Astrocyte (in vitro differentiated cells and primary cell): ENCODE measurements at places on chromosomes 4 and X.

GRCh38 chr4:24197955-24198354 lies 308.1 kb upstream of the PPARGC1A start:
- H3K4me1 ChIP-seq = no peaks in the 10 kb centered on the region
- no peaks in the 10 kb centered on the region for H3K27me3 ChIP-seq
- no peak for DNase-seq
- no peaks in the 10 kb centered on the region for H3K36me3 ChIP-seq
- no peak overlapping the region for H3K4me3 ChIP-seq
- no peak overlapping the region for H3K27ac ChIP-seq

- H3K4me3 ChIP-seq = no peak overlapping the region
- H3K27me3 ChIP-seq = no peaks in the 10 kb centered on the region
- peaks cover 1% of the 10 kb centered on the region for H3K4me1 ChIP-seq
- H3K36me3 ChIP-seq = no peaks in the 10 kb centered on the region
Measured at GRCh38 chr4:166282081-166282770, 409.2 kb downstream of the TLL1 start.

GRCh38 chr4:86294883-86295282 lies 65.0 kb downstream of the MAPK10 start:
- H3K36me3 ChIP-seq = no peaks in the 10 kb centered on the region
- no peaks in the 10 kb centered on the region for H3K27me3 ChIP-seq
- no peaks in the 10 kb centered on the region for H3K4me1 ChIP-seq
- no peak overlapping the region for H3K27ac ChIP-seq
- DNase-seq = no peak
- no peak overlapping the region for H3K4me3 ChIP-seq

GRCh38 chr4:23734000-23734399 lies 155.8 kb downstream of the PPARGC1A start:
- H3K27ac ChIP-seq = no peak overlapping the region
- H3K36me3 ChIP-seq = no peaks in the 10 kb centered on the region
- H3K27me3 ChIP-seq = no peaks in the 10 kb centered on the region

- no peak overlapping the region for H3K4me3 ChIP-seq
- no peaks in the 10 kb centered on the region for H3K27me3 ChIP-seq
- DNase-seq = no peak
- H3K27ac ChIP-seq = no peak overlapping the region
- H3K4me1 ChIP-seq = no peaks in the 10 kb centered on the region
Measured at GRCh38 chrX:66200050-66200664, 36.1 kb downstream of the HEPH start.

DNA sequence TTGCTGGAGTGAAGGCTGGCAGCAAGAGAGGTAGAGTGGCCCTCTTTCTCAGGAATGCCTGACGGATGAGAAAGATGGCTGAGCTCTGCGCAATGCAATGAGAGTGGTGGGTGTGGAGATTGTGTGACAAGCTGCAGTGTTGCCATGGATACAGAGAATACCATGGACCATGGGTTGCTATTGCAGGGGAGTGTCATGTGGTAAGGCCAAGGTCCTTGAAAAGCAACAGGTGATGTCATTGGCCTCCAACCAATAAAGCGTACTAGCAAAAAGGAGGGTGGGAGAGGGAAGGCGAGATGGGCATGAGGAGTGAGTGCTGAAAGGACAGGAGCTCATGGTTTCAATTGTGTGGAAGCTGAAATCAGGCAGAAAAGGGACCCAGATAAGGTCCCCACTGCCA lies 1.8 kb downstream of the PNMA5 start:
- no peaks in the 10 kb centered on the region for H3K27me3 ChIP-seq
- H3K36me3 ChIP-seq = no peaks in the 10 kb centered on the region
- H3K4me3 ChIP-seq = no peak overlapping the region
- DNase-seq = no peak
- no peak overlapping the region for H3K27ac ChIP-seq
- H3K4me1 ChIP-seq = no peaks in the 10 kb centered on the region

- no peak overlapping the region for H3K27ac ChIP-seq
- DNase-seq = no peak
- H3K27me3 ChIP-seq = no peaks in the 10 kb centered on the region
- no peak overlapping the region for H3K4me3 ChIP-seq
Measured at GRCh38 chr4:87950936-87951511, 24.5 kb upstream of the SPP1 start.

GRCh38 chr4:14856062-14856933 lies 146.0 kb upstream of the CPEB2 start:
- DNase-seq = peak; percentile 100
- H3K27me3 ChIP-seq = no peaks in the 10 kb centered on the region
- H3K27ac ChIP-seq = peak overlapping the region; percentile 89
- H3K4me1 ChIP-seq = peaks cover 24% of the 10 kb centered on the region
- H3K36me3 ChIP-seq = no peaks in the 10 kb centered on the region
- H3K4me3 ChIP-seq = no peak overlapping the region

GRCh38 chrX:110791071-110791470 lies 4.5 kb downstream of the CHRDL1 start:
- no peaks in the 10 kb centered on the region for H3K4me1 ChIP-seq
- no peak overlapping the region for H3K27ac ChIP-seq
- no peak overlapping the region for H3K4me3 ChIP-seq
- H3K27me3 ChIP-seq = no peaks in the 10 kb centered on the region

GRCh38 chr4:1978741-1979476 lies 29.9 kb downstream of the NELFA start:
- H3K4me1 ChIP-seq = no peaks in the 10 kb centered on the region
- no peaks in the 10 kb centered on the region for H3K27me3 ChIP-seq
- no peak overlapping the region for H3K4me3 ChIP-seq
- H3K27ac ChIP-seq = no peak overlapping the region
- DNase-seq = no peak

DNA sequence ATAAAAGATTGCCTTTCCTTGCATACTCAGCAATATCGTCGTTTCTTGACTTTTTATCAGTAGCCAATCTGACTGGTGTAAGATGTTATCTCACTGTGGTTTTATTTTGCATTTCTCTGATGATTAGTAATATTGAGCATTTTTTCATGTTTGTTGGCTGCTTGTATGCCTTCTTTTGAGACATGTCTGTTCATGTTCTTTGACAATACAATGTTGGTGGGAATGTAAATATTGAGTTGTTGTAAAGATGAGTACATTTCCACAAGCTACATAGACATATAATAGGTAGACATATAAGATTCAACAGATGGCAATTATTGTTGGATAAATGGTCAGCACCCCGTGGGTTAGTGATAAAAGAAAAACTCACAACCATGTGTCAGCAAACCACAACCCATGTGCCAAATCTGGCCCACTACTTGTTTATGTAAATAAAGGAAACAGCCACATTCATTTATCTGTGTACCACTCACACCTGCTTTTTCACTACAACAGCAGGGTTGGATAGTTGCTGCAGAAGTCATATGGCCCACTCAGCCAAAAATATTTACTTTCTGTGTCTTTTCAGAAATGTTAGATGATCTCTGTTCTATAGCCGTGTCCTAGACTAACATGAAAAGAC lies 153.1 kb upstream of the VCX start:
- H3K36me3 ChIP-seq = no peaks in the 10 kb centered on the region
- no peaks in the 10 kb centered on the region for H3K4me1 ChIP-seq
- H3K27me3 ChIP-seq = no peaks in the 10 kb centered on the region
- no peak overlapping the region for H3K27ac ChIP-seq
- no peak for DNase-seq

- H3K27ac ChIP-seq = peak overlapping the region; percentile 75
- no peak overlapping the region for H3K4me3 ChIP-seq
- no peaks in the 10 kb centered on the region for H3K36me3 ChIP-seq
- peaks cover 28% of the 10 kb centered on the region for H3K4me1 ChIP-seq
- no peak for DNase-seq
Measured at GRCh38 chr4:76703123-76703490, 194.8 kb downstream of the SOWAHB start.

- H3K27me3 ChIP-seq = no peaks in the 10 kb centered on the region
- no peaks in the 10 kb centered on the region for H3K36me3 ChIP-seq
- no peaks in the 10 kb centered on the region for H3K4me1 ChIP-seq
- no peak for DNase-seq
- no peak overlapping the region for H3K4me3 ChIP-seq
- H3K27ac ChIP-seq = no peak overlapping the region
Measured at GRCh38 chr4:121654738-121655137, 42.0 kb downstream of the ANXA5 start.

GRCh38 chrX:44042116-44042515 lies 68.9 kb upstream of the NDP start:
- H3K27me3 ChIP-seq = no peaks in the 10 kb centered on the region
- no peaks in the 10 kb centered on the region for H3K36me3 ChIP-seq
- peaks cover 3% of the 10 kb centered on the region for H3K4me1 ChIP-seq
- peak overlapping the region; percentile 32 for H3K27ac ChIP-seq

GRCh38 chr4:43564107-43564506 lies 671.6 kb downstream of the GRXCR1 start:
- no peaks in the 10 kb centered on the region for H3K4me1 ChIP-seq
- no peak overlapping the region for H3K27ac ChIP-seq
- H3K4me3 ChIP-seq = no peak overlapping the region
- no peaks in the 10 kb centered on the region for H3K27me3 ChIP-seq
- DNase-seq = no peak

DNA sequence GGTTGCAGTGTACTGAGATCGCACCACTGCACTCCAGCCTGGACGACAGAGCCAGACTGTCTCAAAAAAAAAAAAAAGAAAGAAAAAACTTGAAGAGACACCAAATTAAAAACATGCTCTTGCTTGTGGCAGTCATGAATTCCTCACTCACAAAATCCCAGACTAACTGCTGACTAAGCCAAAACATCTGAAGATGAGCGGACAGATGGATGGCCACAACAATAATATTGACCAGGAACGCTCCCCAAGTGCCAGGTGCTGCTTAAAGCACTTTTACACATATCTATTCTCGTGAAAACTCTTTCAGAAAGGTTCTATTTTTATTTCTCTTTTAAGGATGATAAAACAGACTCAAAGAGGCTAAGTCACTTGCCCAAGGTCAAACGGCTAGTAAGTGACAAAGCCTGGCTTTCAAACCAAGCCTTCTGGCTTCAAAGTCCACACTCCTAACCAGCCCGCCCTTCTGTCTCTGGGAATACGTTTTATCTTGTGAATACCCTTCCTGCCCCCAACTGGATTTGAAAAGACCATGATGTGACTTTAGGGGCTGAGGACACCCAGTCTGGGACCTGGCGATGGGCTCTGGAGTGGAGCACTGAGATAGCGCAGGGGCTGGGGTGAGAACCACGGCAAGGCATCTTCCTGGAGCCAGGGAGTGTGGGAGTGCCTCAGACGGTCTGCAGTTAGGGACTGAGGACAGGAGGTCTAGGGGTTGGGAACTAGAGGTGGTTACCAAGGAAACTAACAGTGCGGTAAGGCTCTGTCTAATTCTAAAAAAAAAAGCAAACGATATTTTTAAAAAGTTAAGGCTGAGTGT lies 9.5 kb upstream of the CXCR3 start:
- no peaks in the 10 kb centered on the region for H3K27me3 ChIP-seq
- no peak for DNase-seq
- no peaks in the 10 kb centered on the region for H3K4me1 ChIP-seq
- H3K36me3 ChIP-seq = no peaks in the 10 kb centered on the region

GRCh38 chr4:186699298-186699697 lies 24.4 kb downstream of the FAT1 start:
- peaks cover 19% of the 10 kb centered on the region for H3K4me1 ChIP-seq
- H3K4me3 ChIP-seq = no peak overlapping the region
- no peaks in the 10 kb centered on the region for H3K27me3 ChIP-seq
- peaks cover 11% of the 10 kb centered on the region for H3K36me3 ChIP-seq
